Hair follicular keratinocyte (primary cell): ENCODE measurements at places on chromosomes 16 and 17. TPM values are rescaled to one million over a fixed set of nuclear protein-coding genes. Genes with fewer than 3 reads are reported as not detected.

The KRTAP2-3 gene
- total RNA-seq = 0.15 and 0.62 TPM in 2 replicates

The SEPTIN1 gene
- total RNA-seq = not detected in 2 replicates

The ATP2A1 gene
- 0.19 and 0.39 TPM in 2 replicates for total RNA-seq

The DCTPP1 gene
- total RNA-seq = 44.7 and 66.1 TPM in 2 replicates

The DOC2A gene
- 0.39 TPM in 1 of 2 replicates, not detected in the other for total RNA-seq

The CTRB2 gene
- not detected in 2 replicates for total RNA-seq

The WFIKKN2 gene
- not detected in 2 replicates for total RNA-seq

The ACSM5 gene
- not detected in 2 replicates for total RNA-seq
